ENCODE measurements at places on chromosomes 3 and 15.
A peak's percentile ranks its signal among the peaks of the same experiment; 100 is the strongest.

- no peak for DNase-seq
These were observed 66.3 kb upstream of the CHRM5 start for GRCh38 chr15:33902043-33902442.

- no peak for DNase-seq
These were observed 355.1 kb downstream of the CLSTN2 start for GRCh38 chr3:140290105-140290504.

GRCh38 chr3:177883957-177884356 is 652.3 kb upstream of the KCNMB2 start:
- DNase-seq, result no peak

- DNase-seq, result no peak
These were observed 50.9 kb upstream of the DCBLD2 start for GRCh38 chr3:98952404-98952803.

- DNase-seq, result peak; percentile 36
These were observed 30.9 kb downstream of the CCNL1 start for GRCh38 chr3:157128771-157129681.

- DNase-seq, result no peak
These were observed 77.9 kb downstream of the ADAMTS17 start for GRCh38 chr15:100263721-100264455.

DNA sequence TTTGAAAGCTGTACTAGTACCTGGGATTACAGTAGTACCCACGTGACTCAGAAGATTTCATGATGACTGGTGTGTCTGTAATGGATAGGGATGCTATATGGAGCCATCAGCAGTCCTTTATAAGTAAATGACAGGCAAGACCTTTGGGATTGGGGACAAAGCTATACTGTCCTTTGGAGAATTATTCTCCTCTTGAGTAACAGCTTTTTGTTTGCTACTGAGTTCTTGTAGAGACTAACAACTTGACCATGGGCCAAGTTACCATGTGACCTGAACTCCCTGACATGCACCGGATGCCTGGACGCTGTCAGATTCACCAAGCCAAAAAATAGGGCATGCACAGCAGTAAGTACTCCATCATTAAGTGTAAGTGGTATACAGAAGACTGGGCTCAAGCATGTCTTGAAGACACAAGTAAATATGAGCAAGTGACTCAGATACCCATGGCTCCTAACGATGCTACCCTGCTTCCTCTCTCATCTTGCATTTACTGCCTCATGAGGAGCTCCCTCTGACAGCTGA is 12.9 kb downstream of the SEC11A start:
- peak; percentile 65 for DNase-seq

DNA sequence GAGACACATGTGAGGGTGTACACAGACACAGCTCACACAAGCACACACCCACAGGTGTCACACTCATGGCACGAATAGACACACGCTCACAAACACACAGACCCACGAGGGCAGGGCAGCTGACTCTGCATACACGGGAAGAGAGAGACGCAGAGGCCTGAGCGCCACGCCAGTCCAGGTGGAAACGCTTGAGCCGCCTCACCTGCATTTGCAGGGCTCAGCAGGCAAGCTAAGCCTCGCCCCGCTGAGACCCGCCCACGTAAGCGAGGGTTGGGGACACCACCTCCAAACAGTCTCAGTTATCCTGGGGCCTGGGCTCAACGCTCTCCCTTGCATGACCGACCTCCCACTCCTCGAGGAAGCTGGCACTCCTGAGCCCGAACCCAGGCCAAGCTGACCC is 73.2 kb downstream of the TLE3 start:
- DNase-seq, result no peak

GRCh38 chr3:198032039-198032936 is 72.3 kb downstream of the LMLN start:
- no peak for DNase-seq

DNA sequence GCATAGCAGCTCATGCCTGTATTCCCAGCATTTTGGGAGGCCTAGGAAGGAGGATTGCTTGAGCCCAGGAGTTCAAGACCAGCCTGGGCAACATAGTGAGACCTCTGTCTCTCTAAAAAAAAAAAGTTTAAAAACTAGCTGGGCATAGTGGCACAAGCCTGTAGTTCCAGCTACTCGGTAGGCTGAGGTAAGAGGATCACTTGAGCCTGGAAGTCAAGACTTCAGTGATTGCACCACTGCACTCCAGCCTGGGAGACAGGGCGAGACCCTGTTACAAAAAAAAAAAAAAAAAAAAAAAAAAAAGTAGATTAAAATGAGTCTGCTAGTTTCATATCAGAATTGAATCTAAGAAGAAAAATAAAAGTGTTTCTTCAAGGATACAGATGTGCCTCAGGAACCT is 32.4 kb upstream of the ANPEP start:
- DNase-seq, result no peak

DNA sequence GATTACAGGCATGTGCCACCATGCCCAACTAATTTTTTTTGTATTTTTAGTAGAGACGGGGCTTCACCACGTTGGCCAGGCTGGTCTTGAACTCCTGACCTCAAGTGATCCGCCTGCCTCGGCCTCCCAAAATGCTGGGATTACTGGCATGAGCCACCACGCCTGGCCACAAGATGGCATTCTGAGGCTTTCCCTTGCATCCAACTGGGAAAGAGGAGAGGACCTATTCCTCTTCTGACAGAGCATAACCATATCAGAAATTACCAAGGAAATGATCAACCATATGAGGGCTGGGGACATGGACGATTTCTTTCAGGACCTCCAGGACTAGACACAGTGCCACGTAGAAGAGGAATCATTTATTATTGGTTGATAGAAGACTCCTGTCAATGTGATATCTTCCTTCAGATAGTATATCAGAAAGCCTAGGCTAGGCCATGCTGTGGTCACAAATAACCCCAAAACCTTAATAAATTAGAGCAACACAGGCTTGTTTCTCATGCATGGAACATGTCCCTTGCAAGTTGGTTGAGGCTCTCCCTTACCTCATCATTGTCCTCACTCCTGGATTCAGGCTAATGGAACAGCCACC is 372.3 kb upstream of the IL12A start:
- peak; percentile 26 for DNase-seq

DNA sequence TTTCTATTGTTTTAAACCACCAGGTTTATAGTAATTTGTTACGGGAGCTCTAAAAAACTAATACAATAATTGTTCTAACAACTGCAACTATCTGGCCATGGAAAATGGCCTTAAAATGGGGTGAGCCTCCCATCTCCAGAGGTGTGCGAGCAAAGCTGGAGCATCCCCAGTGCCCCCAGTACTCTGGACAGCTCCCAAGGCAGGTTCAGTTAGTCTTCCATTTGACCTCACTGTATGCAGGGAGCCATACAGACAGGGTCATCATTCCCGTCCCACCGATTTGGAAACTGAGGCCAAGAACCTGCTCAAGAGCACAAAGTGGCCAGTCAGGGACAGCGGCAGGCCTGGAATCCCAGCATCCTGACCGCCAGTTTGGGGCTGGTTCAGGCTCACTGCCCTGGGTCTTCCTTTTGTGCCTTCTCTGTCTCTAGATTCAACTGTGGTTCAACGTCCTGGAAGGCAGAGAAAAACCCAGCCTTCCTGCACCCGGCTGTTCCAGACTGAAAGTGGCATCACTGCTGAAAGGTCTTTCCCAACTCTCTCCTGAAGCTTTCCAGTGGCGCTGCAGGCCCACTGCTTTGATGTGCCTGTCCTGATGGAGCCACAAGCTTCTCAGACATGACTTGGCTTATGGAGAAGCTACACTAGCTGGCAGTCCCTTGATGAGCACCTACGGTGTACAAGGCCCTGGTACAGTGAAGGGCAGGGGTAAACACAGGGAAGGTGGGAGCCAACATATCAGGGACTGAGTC is 76.6 kb upstream of the LINGO1 start:
- no peak for DNase-seq

GRCh38 chr15:58212909-58213526 is 74.8 kb downstream of the AQP9 start:
- DNase-seq, result peak; percentile 51

GRCh38 chr15:49686599-49686998 is 65.8 kb downstream of the DTWD1 start:
- DNase-seq, result no peak

DNA sequence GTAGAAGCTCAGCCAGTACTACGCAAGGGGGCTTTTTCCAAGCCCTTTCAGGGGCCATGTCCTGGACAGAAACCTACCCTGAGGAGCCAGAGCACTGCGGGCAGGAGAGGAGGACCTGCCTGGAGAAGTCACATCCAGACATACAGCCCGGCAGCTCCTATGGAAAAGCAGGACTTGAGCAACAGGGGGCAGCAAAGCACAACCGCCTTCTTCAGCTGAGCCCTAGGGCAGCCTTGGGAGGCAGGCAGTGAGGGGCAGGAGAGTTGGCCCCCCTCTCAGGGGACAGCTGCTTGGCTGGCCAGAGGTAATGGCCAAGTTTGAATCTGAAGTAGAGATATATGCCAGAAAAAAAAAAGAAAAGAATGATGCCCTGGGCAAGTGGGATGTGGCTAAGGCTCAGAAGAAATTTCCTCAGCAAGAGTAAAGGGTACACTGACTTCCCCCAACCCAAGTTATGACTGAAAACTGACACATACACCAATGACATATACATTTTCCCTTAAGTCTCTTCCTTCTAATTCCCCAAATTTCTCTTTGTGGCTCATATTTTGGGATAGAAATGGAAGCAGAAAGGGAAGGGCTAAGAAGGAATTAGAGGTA is 56.9 kb downstream of the CYP19A1 start:
- peak; percentile 83 for DNase-seq

DNA sequence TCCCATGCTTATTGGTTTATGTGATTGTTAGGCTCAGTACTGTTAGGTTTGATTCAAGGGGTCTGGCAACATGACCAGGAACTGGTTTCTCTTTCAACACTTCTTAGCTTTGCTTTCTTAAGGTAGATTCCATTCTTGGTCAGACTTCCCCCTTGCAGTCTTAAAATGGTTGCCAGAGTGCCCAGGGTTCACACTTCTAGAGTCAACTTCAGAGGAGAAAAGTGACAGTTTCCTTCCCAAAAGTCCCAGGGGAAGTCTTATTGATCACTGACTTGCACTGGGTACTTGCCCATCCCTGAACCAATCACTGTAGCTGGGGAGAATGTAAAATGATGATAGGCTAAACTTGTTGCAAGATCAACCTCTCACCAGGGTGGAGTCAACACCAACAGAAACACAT is 14.1 kb downstream of the MGLL start:
- no peak for DNase-seq

Data from globus pallidus (tissue), 1 donor.